ENCODE measurements at places on chromosomes 2 and 18.
A peak's percentile ranks its signal among the peaks of the same experiment; 100 is the strongest.

DNA sequence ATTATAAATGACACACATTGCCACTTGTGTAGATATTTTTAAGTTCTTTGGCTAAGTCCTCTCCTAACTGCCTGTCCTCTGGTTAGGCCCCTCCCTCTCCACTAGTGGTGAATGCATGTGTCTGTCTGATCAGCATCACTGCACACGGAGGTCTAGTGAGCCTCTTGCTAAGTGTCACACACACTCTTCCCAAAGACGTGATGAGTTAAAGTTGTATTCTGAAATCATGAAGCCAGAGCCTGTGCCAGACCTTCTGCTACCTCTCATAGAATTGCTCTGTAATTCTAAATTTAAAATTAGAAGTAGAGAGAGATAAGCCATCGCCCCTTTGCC, 41.3 kb downstream of the RALB start:
- no peak for DNase-seq

- no peak for DNase-seq
Observed at GRCh38 chr2:38723173-38723572, 28.0 kb downstream of the SRSF7 start.

DNA sequence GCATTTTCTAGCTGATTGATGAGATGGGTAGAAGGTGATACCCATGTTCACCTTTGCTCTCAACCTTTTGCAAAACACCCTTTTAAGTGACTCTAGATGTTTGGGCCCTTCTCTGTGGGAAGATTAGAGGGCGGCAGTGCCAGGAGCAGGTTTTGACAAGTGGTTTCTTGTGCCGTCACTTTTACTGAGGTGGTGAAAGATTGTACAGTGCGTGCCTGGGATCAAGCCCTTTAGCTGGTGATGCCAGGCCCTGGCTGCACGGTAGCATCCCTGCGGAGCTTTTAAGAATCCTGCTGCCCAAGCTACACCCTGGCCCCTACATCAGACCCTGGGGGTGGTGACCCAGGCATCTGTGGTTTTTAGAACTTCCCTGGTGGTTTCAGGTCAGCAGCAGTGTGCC, 29.1 kb downstream of the MTCL1 start:
- DNase-seq = no peak

GRCh38 chr2:60482222-60482621, 71.2 kb downstream of the BCL11A start:
- DNase-seq = no peak

DNA sequence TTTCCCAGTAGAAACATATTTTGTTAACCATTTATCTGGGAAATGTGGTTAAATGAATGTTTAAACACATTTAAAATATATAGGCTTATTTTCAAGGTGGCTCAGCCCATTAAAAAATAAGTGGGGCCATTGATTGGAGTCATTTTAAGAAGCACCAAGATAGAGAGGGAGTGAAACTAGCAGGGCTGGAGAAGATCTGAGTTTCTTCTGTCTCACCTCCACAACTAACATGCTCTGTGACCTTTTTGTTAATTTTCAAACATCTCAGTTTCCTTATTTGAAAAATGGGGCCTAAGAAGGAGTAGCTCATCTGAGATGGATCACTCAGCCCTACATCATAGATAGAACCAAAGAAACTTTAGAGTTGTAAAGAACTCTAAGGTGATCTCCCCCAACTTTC, 254.8 kb downstream of the KCNS3 start:
- no peak for DNase-seq

DNA sequence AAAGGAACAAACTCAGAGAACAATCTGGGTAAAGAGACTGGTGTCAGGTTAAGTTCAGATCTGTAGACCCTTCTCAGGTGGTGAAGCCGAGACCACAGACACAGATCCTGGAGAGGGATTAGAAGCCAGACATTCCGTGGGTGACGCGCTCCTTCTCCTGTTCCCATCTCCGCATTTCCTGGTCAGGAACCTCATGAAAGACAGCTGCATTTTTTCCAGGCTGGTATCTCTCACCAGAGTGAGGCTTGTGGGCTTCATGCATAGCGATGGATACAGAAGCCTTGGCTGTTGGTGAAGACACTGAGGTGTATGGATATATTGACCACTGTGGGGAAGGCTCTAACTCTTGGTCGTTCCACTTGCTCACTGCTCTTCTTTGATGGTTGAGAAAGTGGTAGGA, 152.6 kb downstream of the FAM210A start:
- no peak for DNase-seq

GRCh38 chr2:68235090-68235489, 17.2 kb downstream of the PPP3R1 start:
- DNase-seq = no peak

DNA sequence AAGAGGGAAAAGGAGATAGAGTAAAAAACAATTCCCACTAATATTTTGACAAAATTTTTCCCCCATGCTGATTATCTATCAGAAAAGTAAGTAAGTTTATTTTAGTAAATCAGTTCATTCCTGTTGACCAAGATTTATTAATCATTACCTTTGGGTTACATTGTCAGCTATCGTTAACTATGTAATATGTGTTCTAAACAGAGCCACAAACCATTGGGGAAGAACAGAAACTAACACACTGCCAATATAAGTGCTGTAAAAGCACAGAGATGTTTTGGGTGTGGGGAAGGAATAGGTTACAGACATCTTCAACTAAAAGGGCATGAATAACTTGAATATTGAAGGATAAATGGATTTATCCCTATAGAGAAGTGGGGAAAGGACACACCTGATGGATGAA, 42.5 kb upstream of the ACADL start:
- no peak for DNase-seq

GRCh38 chr2:215879977-215880940, 133.1 kb downstream of the MREG start:
- DNase-seq = no peak

DNA sequence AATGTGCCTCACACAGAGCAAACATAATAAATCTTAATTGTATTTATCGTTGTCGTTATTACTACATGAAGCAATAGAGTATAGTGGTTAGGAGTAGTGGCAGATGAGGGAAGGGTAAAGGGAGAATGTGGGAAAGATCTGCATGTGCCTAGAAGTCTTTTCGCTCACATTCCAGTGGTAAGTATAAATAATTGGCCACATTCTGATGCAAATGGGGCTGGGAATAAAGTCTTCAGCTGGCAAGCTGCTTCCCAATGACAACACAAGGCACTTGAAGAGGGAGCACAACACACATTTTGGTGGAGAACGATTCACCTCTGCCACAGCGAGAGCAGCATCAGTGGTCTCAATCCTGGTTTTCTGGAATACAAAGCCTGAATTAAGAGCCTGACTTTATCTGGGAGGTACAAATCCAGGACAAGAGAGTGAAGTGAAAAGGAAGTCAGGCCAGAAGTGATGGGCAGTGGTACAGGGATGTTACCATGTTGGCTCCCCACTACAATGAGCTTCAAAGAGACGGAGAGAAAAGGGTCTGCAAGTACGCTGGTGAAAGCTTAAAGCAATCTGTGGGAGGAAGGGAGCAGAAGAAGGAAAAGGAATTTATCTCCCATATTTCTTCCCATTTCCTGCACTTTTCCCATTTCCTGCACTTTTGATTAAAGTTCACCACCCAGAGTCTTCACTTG, 112.3 kb downstream of the ARHGAP15 start:
- DNase-seq = no peak

DNA sequence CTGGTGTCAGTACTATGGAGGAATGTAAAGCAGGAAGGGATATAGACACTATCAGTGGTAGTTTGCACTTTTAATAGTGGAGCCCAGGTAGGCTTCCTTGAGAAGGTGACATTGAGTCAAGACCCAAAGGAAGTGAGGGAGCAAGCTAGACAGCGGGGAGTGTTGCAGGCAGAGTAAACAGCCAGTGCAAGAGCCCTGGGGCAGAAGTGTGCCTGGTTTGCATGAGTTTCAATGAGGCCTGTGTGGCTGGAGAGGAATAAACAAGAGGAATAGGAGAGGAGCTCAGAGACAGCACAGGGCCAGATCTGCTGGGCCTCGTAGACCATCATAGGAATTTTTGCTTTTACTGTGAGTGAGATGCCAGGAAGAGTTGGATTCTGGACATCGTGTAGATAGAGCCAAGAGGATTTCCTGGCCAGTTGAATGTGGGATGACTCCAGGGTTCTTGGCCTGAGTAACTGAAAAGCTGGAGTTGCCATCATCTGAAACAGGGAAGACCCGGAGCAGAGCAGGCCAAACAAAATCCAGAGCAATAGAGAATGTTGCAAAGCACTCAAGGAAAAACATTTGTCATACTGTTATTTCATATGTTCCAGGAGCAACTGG, 102.5 kb downstream of the SP3 start:
- DNase-seq = no peak

GRCh38 chr2:70173520-70173919, 17.3 kb downstream of the C2orf42 start:
- no peak for DNase-seq

DNA sequence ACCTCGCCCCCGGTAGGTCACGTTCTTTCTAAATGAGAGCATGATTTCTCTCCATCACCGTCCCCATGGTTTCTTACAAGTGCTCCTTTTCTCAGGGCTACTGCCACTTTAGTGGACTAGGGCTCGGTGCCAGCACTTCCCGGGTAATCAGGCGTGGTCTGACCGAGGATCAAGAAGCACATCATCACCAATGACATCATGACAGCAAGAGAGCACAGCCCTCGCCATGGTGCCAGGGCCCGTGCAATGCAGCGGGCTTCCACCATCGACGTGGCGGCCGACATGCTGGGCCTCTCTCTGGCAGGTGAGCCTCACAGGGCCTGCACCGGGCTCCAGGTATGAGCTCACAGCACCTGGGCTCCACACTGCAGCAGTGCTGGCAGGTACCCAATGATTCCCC, 75.2 kb downstream of the INPP4A start:
- no peak for DNase-seq

GRCh38 chr18:44048846-44049245, 631.8 kb upstream of the SETBP1 start:
- no peak for DNase-seq

- DNase-seq = no peak
Observed at GRCh38 chr2:15965564-15966019, 25.2 kb downstream of the MYCN start.

GRCh38 chr2:241563571-241563980, 5.0 kb downstream of the BOK start:
- peak; percentile 64 for DNase-seq

DNA sequence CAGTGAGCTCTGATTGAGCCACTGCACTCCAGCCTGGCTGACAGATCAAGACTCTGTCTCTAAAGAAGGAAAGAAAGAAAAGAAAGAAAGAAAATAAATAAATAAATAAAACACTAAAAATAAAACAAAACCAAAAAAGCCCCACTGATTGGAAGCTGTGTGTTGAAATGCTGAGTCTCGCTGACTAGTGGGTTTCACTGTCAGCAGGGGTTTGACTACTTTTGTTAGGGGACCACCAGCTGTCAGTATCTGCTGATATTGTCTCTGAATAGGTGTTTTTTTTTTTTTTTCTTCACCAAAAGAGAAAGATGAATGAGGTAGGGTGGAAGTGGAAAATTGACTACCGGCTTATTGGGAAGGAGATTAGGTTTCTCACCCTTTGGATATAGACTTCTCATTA, 12.8 kb upstream of the ACTR2 start:
- DNase-seq = no peak

- no peak for DNase-seq
Observed at GRCh38 chr2:234483568-234484251, 13.2 kb downstream of the ARL4C start.

GRCh38 chr2:37370666-37371065, 26.2 kb downstream of the QPCT start:
- DNase-seq = no peak

DNA sequence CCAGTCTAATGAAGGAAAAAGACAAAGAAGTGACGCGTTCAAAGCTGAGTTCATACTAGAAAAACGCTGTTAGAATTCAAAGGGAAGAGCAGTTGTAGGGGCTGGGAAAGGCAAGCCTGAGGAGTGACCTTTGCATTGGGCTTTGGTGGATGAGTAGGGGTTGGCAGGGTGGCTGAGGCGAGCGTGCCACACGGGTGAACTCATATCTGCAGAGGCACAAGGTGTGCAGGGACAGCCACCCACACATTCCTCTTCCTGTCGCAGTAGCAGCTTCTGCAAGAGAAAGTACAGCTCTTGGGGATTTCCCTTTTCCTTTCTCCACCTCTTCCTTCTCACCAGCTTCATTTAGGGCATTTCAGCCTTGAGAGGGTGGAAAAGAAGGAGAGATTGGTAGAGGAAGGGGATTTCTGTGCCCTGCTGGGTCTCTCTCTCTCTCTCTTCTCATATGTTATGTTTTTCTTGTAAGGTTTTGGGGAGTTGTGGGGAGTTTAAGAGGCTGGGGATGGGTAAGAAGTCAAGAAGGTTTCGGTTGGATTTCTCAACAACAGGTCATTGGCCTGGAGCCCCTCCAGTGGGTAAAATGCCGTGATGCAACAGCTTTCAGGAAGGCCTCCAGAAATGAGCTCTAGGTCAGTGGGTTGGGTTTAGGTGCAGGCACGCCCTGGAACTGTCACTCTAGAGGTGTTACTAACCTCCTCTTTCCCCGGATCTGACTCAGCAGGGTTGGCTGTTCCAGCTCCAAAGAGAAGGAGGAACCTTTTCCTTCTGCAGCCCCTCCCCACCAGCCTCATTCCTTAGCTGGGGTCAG, 40.1 kb downstream of the ODC1 start:
- no peak for DNase-seq

- DNase-seq = peak; percentile 65
Observed at GRCh38 chr2:218021536-218022071, 18.8 kb upstream of the TNS1 start.

- no peak for DNase-seq
Observed at GRCh38 chr2:114020668-114021067, 130.8 kb downstream of the ACTR3 start.

- no peak for DNase-seq
Observed at GRCh38 chr18:58800582-58800981, 64.1 kb upstream of the ZNF532 start.

DNA sequence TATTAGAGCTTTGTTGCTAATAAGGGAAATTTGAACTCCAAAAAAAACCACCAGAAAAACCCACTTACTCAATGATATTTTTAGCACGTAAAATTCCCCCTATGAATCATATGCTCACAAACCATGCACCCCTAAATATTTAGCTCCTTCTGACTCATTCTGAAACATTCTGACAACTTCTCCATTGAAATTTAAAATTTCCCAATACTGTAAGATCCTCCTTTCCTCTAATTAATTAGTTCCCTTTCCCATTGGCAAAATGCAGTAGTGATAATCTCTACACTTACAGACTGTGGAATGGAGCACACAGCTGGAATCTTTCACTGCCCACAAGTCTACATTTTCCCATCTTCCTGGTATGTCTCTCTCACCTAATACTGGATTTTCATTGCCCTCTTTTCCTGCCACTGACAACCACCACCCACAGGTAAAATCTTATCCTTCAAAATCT, 215.8 kb upstream of the ACVR2A start:
- no peak for DNase-seq

- no peak for DNase-seq
Observed at GRCh38 chr2:86398500-86399474, 42.4 kb upstream of the KDM3A start.

- DNase-seq = no peak
Observed at GRCh38 chr18:61019338-61020301, 313.6 kb upstream of the CDH20 start.

- no peak for DNase-seq
Observed at GRCh38 chr2:126221506-126221905, 434.5 kb upstream of the GYPC start.

GRCh38 chr2:241964133-241964532, 94.6 kb downstream of the RTP5 start:
- peak; percentile 12 for DNase-seq

GRCh38 chr2:32882816-32883810, 63.6 kb upstream of the LTBP1 start:
- DNase-seq = no peak

- no peak for DNase-seq
Observed at GRCh38 chr2:8806885-8807704, 30.3 kb downstream of the KIDINS220 start.

- no peak for DNase-seq
Observed at GRCh38 chr2:5379811-5380210, 312.4 kb upstream of the SOX11 start.

GRCh38 chr2:20538308-20539132, 91.6 kb downstream of the RHOB start:
- no peak for DNase-seq

Data from posterior vena cava (tissue), 2 donors.